GM12892 (cell line): ENCODE measurements at places on chromosomes 12 and 14.

- no peak for DNase-seq
These were observed 4.8 kb upstream of the SCARB1 start for GRCh38 chr12:124868252-124869058.

- no peak for DNase-seq
These were observed 6.7 kb downstream of the HOXC5 start for GRCh38 chr12:54039417-54040147.

GRCh38 chr14:56284641-56285040 lies 166.4 kb downstream of the PELI2 start:
- DNase-seq = no peak

GRCh38 chr14:76808011-76808410 lies 4.7 kb downstream of the ANGEL1 start:
- DNase-seq = no peak

DNA sequence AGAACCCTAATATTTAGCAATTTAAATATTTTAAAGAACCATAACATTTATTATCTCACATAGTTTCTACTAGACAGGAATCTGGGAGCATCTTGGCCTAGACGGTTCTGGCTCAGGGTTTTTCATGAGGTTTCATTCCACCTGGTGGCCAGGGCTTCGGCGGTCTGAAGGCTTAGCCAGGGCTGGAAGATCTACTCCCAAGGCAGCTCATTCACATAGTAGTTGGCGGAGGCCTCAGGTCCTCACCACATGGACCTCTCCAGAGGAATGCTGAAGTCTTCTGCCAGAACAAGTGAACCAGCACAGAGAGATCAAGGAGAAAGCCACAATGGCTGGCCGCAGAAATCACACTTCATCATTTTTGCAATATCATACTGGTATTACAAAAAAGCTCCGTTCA lies 68.2 kb downstream of the SINHCAF start:
- no peak for DNase-seq

GRCh38 chr14:29444216-29444615 lies 483.4 kb downstream of the PRKD1 start:
- no peak for DNase-seq

DNA sequence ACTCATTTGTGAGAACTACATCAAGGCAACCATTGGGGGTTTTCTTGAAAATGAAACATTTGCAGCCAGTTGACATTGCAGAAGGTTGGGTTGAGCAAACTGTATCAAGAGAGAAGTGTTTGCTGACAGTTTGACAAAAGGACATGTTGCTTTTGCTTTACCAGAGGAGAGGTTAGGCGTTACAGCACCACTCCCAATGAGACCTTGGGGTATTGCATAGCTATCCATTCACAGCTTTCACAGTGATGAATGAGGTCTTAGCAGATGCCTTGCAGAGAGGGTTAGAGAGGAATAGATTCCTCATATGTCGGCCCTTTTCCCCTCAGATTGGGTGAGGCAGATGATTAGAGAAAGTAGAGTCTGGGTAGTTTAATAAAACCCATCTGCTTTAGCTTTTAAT lies 988.9 kb upstream of the FLRT2 start:
- no peak for DNase-seq

DNA sequence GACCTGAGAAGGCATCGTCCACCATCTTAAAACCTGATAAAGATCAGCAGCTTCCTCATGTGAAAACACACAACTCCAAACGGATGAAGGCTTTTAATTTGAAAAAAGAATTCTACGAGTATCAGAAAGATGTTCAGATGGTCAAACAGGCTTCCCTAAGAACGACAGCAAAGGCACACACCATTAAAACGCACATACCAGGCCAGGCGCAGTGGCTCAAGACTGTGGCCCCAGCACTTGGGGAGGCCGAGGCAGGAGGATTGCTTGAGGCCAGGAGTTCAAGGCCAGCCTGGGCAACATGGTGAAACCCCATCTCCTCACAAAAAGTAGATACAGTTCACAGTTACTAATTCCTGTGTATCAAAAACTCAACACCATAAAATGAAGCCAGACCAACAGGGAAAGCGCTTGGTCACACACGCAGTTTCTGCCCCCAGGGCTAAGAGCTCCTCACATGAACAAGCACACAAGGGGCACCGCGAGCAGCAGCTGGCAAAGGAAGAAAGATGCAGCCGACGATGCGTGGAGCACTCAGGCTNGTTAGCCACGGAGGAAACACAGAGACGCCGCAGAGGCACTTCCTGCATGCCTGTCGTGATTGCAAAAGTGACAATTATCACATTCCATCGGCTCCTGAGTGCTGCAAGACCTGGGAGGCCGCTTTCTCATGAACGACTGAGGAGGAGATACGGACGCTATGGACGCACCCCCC lies 78.0 kb downstream of the NOC4L start:
- no peak for DNase-seq

DNA sequence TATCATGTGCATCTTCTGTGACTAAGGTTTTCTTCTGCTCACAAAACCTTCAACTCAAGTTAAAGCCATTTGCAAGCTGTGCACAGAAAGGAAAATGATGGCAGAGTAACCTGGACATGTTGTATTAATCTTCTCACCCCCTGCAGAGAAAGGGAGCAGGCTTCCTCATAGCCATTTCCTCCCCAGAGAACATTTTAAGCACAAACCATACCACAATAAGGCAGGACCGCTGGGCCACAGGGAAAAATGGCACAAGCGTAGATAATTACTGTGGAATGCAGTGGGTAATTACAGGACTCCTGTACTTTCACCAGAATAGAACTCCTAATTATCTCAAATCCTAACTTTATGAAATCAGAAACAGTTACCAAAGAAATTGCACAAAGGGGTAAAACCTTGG lies 215.7 kb downstream of the KIF21A start:
- DNase-seq = no peak

GRCh38 chr14:63200767-63201166 lies 3.5 kb upstream of the RHOJ start:
- no peak for DNase-seq

DNA sequence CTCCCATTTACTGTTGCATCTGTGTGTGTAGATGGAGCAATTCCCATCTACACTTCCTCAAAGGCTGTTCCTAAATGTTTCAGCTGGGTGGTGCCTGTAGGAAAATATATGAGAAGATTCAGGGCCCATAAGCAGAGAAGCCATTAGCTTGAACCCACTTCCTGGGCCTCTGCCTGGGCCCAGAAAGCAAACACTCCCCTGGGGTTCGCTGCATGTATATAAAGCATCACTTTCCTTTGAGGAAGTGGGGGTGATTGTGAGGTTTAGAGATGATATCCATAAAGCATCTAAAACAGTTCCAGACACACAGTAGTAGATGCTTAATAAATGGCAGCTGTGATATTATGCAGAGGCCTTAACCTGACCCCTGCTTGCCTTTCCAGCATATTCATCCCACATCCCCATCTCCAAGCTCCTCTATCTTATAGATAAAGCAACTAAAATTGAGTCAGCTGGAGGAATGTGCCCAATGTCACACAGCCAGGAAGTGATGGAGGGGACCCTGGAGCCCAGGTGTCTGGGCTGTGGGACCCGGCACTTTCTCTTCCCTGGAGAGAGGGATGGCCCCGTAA lies 280.0 kb upstream of the CRY1 start:
- DNase-seq = no peak

GRCh38 chr14:91092073-91092472 lies 21.8 kb upstream of the DGLUCY start:
- DNase-seq = no peak

DNA sequence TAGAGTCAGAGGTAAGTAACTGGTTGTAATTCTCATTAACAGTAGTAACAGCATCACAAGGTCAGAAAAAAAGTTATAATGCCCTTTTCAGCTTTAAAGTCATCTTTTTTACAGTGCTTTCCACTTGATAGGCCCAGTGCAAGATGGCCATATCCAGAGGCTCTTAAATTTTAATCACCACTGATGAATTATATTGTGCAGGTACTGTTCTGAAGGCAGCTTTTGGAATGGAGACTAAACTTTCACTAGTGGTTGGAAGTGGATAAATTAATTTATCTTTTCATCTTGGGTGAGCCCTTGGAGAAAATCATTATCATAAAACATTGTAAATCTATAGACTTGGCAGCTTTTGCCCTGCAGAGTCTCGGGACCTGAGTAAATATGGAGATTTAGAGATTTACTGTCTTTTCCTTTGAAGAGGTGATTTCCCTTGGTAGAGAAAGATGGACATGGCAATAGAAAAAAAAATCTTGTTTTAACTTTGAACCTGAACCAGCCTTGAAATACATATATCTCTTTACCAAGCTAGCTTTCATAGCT lies 969.1 kb upstream of the NOVA1 start:
- no peak for DNase-seq

DNA sequence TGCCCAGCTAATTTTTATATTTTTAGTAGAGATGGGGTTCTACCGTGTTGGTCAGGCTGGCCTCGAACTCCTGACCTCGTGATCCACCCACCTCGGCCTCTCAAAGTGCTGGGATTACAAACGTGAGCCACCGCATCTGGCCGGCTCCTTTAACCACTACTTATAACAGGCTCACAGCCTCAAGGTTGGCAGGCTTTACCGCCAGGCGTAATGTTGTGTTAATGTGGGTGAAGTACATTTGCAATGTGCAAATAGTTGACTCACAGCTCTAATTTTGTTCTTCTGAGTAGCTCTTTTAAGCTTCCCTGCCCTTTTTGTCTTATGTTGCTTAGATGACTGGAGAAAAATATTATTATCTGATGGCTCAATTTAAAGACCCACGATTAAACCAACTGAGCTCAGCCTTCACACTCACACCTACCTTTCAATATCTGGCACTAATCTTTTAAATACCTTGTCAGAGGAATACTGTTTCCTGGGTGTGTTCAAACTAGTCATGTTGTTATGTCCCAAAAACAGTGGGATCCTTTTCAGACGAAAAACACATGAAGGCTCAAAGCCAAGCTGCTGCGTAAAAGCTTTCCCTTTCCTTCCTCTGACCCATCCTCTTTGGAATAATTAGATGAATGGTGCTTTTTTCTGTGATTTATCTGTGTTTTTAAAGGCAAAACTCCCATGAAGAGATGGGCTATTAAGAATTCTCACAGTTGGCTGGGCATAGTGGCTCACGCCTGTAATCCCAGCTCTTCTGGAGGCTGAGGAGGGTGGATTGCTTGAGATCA lies 57.2 kb upstream of the USP44 start:
- no peak for DNase-seq

- DNase-seq = no peak
These were observed 35.7 kb downstream of the HIGD1C start for GRCh38 chr12:50988051-50988450.

DNA sequence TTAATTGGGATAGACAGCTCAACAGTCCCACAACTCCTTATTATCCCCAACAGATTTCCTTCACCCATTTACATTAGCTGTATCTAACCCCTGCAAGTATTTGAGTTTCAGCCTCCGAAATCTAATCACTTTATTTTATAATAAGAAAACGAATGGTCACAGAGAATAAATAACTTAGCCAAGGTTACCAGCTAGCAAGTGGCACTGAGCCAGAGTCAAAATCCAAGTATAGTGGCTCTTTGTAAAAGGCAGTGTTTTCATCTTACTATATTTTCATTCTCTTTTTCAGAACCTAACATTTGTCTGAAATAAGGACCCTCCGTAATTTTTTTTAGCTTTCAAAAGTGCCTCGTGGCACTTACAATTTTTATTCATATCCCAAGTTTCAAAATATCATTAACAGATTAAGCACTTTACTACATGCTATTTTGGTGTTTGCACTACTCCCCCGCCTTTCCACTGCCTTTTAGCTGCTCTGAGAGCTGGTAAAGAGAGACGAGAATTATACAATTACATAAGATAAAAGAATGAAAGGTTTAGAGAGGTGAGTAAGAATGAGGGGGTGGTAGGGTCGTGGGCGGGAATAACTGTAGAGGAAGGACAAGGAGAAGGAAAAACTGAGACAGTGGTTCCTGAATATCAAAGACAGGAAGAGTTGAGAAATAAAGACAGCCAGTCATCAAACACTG lies 3.7 kb upstream of the USP15 start:
- no peak for DNase-seq

- DNase-seq = no peak
These were observed 37.3 kb downstream of the SNX6 start for GRCh38 chr14:34592623-34593022.

- DNase-seq = no peak
These were observed 300.0 kb upstream of the NOS1 start for GRCh38 chr12:117661471-117661870.

DNA sequence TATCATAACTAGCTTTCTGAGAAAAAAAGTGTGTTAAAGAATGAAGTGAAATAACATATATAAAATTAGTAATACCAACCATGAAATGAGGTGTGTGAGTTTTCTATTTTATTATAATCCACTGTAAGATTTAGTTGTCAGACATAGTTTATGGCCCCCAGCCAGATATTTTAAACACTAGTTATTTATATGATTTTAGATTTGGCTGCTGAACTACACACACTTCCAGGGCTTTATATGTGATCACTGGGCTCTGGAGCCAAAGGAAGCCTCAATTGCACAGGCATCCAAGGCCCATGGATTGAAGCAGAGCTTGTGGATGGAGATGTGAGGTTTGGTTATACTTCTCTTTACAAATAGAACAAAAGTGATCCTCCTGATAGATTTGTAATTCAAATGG lies 48.7 kb upstream of the CNTN1 start:
- no peak for DNase-seq

GRCh38 chr12:108394196-108394595 lies 55.1 kb upstream of the CMKLR1 start:
- no peak for DNase-seq

GRCh38 chr14:21039585-21040369 lies 2.4 kb upstream of the RNASE7 start:
- DNase-seq = no peak

- no peak for DNase-seq
These were observed 296.5 kb downstream of the TMEM132D start for GRCh38 chr12:129607301-129607700.

DNA sequence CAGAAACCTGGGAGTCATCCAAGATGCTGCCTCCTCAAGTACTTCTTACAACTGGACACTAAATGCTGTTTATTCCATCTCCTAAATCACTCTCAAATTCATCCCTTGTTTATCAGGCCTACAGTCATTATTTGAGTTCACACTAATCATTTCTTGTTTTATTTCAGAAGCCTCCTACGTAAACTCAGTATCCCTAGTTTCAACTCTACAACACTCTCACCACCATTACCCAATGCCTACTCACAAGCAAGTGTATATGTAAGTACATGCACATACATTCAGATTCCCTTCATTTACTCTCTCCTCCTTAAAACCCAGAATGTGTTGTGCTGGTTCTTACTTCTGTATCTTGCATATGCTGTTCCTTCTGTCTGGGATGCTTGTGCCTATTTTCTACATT lies 43.0 kb downstream of the DDHD1 start:
- DNase-seq = no peak

- DNase-seq = no peak
These were observed 163.3 kb downstream of the TMTC3 start for GRCh38 chr12:88305254-88305890.
